ENCODE measurements at places on chromosomes 1 and 21. TPM values are rescaled to one million over a fixed set of nuclear protein-coding genes. Genes with fewer than 3 reads are reported as not detected.

DNA sequence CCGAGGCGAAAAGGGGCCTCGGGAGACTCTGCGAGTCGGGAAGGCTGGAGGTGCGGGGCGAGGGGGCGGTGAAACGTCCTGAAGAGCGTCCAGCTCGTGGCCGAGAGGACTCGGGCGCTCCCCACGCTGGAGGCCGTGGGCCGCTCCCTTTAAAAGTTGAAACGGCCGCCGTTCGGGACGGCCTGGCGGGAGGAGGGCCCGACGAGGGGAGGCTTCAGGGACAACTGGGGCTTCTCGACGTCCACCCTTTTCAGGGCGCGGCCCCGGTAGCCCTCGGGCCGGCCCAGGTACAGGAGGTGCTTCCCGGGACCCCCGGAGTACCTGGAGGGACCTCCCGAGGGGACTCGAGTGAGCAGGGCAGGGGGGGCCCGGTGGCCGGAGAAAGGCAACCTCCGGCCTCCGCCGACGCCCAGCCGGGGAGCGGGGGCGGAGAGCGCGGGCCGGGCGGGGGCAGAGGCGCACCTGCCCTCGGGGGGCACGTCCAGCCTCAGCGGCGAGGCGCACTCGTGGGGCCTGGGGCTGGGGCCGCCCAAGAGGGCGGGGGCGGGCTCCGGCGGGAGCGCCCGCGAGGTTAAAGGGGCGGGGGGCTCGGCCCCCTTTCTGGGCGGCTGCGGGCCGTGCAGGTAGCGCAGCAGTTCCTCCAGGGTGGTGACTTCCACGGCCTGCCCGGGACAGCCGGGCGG, 14.0 kb downstream of the SEMA6C start:
- H3K36me3 ChIP-seq, result peaks cover 14% of the 10 kb centered on the region
- peaks cover 23% of the 10 kb centered on the region for H3K4me1 ChIP-seq
- H3K27ac ChIP-seq, result no peak overlapping the region
- DNase-seq, result no peak

Gene TTC3
- 216 TPM for total RNA-seq

DNA sequence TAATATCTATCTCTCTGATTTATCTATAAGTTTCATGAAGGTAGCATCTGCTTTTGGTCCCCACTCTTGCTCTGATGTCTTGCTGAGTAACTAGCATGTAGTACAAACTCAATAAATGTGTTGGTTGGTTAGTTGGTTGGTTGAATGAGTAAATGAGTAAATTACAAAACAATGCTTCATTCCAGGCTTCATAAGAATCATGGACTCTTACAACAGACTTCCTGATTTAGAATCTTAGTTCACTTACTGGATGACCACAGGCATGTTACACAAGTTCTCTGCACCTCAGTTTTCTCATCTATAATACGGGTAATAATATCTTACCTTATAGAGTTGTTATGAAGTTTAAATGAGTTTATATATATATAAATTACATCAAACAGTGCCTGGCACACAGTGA, 98.6 kb downstream of the ZNF281 start:
- H3K27me3 ChIP-seq, result no peaks in the 10 kb centered on the region
- peaks cover 2% of the 10 kb centered on the region for H3K36me3 ChIP-seq
- no peak overlapping the region for H3K4me3 ChIP-seq

- no peak overlapping the region for H3K27ac ChIP-seq
- H3K4me3 ChIP-seq, result peak overlapping the region; percentile 14
- H3K36me3 ChIP-seq, result peaks cover 23% of the 10 kb centered on the region
- H3K4me1 ChIP-seq, result peaks cover 5% of the 10 kb centered on the region
Measured at GRCh38 chr1:35173909-35174540, 18.9 kb downstream of the SFPQ start.

Gene DNAJC28
- 2.4 TPM for total RNA-seq

- DNase-seq, result no peak
- no peak overlapping the region for H3K4me3 ChIP-seq
- peak overlapping the region; percentile 71 for H3K27ac ChIP-seq
- no peaks in the 10 kb centered on the region for H3K4me1 ChIP-seq
Measured at GRCh38 chr1:54016343-54017282, 1.4 kb downstream of the LDLRAD1 start.

GRCh38 chr1:51444534-51445192, 74.4 kb downstream of the EPS15 start:
- no peaks in the 10 kb centered on the region for H3K27me3 ChIP-seq
- H3K4me3 ChIP-seq, result no peak overlapping the region
- no peaks in the 10 kb centered on the region for H3K4me1 ChIP-seq
- no peak overlapping the region for H3K27ac ChIP-seq
- no peak for DNase-seq

- no peak for DNase-seq
- H3K27me3 ChIP-seq, result no peaks in the 10 kb centered on the region
- H3K36me3 ChIP-seq, result peaks cover 43% of the 10 kb centered on the region
- no peak overlapping the region for H3K4me3 ChIP-seq
- no peaks in the 10 kb centered on the region for H3K4me1 ChIP-seq
- H3K27ac ChIP-seq, result no peak overlapping the region
Measured at GRCh38 chr1:193240609-193241008, 54.2 kb upstream of the B3GALT2 start.
